Psoas muscle (tissue), 8 donors: ENCODE measurements at places on chromosomes 16 and 17.

- no peak for DNase-seq
Measured at GRCh38 chr16:87190288-87191230, 126.6 kb downstream of the C16orf95 start.

GRCh38 chr17:40151414-40151963 lies 11.2 kb downstream of the CASC3 start:
- no peak for DNase-seq

DNA sequence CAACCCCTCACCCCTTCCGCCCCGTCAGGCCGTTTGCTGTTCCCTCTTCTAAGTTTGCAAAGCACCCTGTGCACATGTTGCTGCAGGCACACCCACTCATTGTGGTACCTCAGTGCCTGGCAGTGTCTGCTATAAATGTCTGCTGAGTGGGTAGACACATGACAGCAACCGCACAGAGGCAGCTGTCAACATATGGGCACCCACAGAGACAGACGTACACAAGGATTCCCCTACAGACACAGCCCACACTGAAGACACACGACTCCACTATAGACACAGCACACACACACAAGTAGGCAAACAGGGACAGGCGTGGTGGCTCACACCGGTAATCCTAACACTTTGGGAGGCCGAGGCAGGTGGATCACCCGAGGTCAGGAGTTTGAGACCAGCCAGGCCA lies 17.8 kb upstream of the CRK start:
- no peak for DNase-seq

DNA sequence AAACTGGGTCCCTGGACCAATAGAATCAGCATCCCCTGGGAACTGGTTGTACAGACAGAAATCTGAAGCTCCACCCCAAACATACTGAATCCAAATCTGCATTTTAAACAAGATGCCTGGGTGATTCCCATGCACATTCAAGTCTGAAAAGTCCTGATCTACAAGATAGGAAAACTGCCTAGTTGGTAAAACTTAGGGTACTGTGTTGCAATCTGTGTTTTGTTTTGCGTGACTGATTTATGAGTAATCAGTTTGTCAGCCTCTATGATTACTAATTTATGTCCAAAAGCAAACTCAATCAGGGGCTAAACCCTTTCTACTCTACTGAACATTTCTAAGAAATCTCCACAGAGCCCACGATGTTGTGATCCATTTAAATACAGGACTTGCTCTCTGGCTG lies 103.8 kb downstream of the YPEL2 start:
- no peak for DNase-seq

GRCh38 chr17:50672831-50673551 lies 34.7 kb downstream of the ANKRD40 start:
- peak; percentile 70 for DNase-seq

DNA sequence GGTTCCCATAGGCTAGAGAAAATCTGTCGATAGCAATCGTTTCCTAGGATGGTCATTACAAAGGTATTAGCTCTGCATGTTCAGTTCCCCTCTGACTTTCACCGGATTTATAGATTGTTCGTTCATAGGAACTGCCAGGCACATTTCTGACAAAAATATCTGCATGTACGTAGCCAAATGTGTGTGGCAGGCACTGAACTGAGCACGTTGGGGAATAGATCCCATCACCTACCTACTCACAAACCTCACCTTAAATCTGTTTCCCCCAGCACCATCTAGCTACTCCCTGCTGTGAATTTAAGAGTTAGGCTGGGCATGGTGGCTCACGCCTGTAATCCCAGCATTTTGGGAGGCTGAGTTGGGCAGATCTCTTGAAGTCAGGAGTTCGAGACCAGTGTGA lies 64.5 kb upstream of the TANC2 start:
- no peak for DNase-seq

DNA sequence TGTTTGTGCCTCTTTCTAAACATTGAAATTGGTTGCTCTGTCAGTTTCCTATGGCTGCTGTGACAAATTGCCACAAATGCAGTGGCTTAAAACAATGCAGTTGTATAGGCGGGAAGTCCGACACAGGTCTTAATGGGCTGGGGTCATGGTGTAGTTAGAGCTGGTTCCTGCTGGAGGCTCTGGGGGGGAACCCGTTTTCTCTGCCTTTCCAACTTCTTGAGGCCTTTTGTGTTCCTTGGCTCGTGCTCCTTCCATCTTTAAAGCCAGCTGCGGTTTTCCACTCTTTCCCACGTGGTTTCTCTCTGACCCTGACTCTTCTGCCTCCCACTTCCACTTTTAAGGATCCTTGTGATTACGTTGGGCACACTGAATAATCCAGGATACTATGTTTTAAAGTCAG lies 12.5 kb downstream of the EPN2 start:
- DNase-seq, result no peak

DNA sequence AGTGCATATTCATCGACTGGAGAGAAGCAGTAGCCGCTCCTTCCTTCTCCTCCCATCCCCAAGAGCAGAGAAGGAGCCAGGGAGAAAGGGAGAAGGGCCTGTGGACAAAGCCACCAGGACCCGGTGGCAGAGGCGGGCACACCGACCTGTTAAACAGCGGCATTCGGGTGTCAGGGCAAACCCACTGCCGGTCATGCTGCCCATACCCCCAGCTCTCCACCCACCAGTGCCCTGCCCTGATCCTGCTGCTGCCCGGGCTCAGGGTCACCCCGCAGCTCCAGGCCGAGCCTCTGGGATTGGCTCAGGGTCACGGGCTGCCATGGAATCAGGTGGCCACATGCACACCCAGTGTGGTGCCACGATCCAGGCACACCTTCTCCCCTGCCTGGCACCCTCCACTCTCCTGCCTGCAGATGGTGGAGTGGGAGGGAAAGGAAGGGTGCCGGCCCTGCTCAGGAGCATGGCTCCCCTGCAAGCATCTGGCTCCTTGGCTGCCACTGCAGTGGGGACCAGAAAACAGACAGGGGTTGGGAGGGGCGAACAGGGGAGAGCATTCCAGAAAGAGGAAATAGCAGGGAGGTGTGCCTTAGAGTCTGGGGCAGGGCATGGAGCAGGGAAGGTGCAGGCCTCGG lies 18.3 kb upstream of the RASD1 start:
- peak; percentile 51 for DNase-seq

DNA sequence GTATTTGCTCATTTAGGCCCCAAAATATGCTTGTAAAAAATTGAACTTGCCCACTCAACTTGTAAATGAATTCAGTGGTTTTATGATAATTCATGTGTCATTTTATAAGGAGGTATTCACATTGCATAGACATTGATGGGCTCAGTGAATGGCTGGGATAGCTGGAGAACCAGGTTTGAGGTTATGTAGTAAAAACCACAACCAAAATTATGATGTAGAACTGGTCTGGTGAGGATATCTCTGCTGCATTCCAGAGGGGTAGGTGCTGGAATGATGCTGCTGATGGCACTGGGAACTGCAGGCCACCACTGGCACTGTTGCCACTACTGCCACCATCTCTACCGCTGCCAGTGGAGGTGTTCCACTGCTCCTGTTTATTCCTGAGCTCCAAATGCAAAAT lies 21.5 kb upstream of the RABEP1 start:
- DNase-seq, result no peak

GRCh38 chr16:81908466-81909262 lies 102.6 kb downstream of the SDR42E1 start:
- no peak for DNase-seq

GRCh38 chr17:77385750-77386501 lies 245.2 kb downstream of the SEC14L1 start:
- DNase-seq, result peak; percentile 57

- DNase-seq, result no peak
Measured at GRCh38 chr16:57266531-57267260, 17.8 kb downstream of the PLLP start.

DNA sequence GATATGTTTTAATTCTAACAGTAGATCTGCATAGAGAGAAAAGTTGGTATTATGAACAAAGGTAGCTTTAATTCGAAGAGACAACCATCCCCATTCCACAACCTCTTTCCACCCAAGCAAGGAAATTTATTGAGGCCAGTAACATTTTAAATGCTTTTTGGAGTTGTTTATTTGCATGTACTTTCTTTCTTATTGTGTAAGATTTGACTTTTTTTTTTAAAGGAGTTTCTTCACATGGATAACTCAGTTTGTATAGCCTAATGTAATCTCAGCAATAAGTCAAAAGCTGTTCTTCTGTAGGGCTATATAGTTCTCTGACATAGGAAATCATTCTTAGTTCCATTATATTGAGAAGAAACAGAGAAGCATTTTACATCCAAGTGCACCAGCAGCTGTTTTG lies 163.3 kb downstream of the PRKCA start:
- no peak for DNase-seq

- peak; percentile 83 for DNase-seq
Measured at GRCh38 chr17:50201276-50201854, at the start of gene COL1A1. Gene COL1A1 (minus strand): TSS chr17:50201631. CDS start chr17:50201513, 118 bp downstream.
